Bladder microvascular endothelial cell (primary cell): ENCODE measurements at places on chromosomes 7 and 10. TPM values are rescaled to one million over a fixed set of nuclear protein-coding genes. Genes with fewer than 3 reads are reported as not detected.

The ZDHHC4 gene
- 20.2 and 50.6 TPM in 2 replicates for total RNA-seq

The ZNF488 gene
- total RNA-seq, result 0.13 TPM in 1 of 2 replicates, not detected in the other

The LRRC18 gene
- total RNA-seq, result not detected in 2 replicates

The NRBF2 gene
- 10.5 and 17.9 TPM in 2 replicates for total RNA-seq

The NEUROD6 gene
- not detected in 2 replicates for total RNA-seq

The TMEM26 gene
- not detected in 2 replicates for total RNA-seq

The PODXL gene
- total RNA-seq, result 57.8 and 189 TPM in 2 replicates

The FBXL13 gene
- 0.32 and 0.76 TPM in 2 replicates for total RNA-seq

The CDC14C gene
- total RNA-seq, result not detected in 2 replicates

The NUTM2E gene
- total RNA-seq, result under 0.01 TPM in 1 of 2 replicates, not detected in the other

The NACAD gene
- 0.32 and 2.0 TPM in 2 replicates for total RNA-seq

The KLF14 gene
- total RNA-seq, result not detected in 2 replicates

The PCLO gene
- total RNA-seq, result 0.32 and 4.5 TPM in 2 replicates

The NUTM2A gene
- total RNA-seq, result 0.16 and 0.44 TPM in 2 replicates

The CALML3 gene
- not detected in 2 replicates for total RNA-seq

The GPR37 gene
- total RNA-seq, result 0.16 and 0.38 TPM in 2 replicates

The PKD2L1 gene
- total RNA-seq, result not detected in 2 replicates

The PNLIP gene
- not detected in 2 replicates for total RNA-seq

The SPDYE16 gene
- total RNA-seq, result under 0.01 and 0.13 TPM in 2 replicates

The NKX1-2 gene
- total RNA-seq, result not detected in 2 replicates
